ENCODE measurements at places on chromosomes 4 and X.

GRCh38 chr4:81466841-81467671, 4.7 kb downstream of the RASGEF1B start:
- peak; percentile 33 for DNase-seq

GRCh38 chr4:98319021-98319420, 57.8 kb downstream of the RAP1GDS1 start:
- no peak for DNase-seq

GRCh38 chr4:123406872-123407271, 10.3 kb downstream of the SPRY1 start:
- DNase-seq: no peak

- DNase-seq: peak; percentile 30
These were observed 120.8 kb upstream of the PJA1 start for GRCh38 chrX:69285881-69286564.

- DNase-seq: no peak
These were observed 187.7 kb downstream of the ENOX2 start for GRCh38 chrX:130715299-130715698.

DNA sequence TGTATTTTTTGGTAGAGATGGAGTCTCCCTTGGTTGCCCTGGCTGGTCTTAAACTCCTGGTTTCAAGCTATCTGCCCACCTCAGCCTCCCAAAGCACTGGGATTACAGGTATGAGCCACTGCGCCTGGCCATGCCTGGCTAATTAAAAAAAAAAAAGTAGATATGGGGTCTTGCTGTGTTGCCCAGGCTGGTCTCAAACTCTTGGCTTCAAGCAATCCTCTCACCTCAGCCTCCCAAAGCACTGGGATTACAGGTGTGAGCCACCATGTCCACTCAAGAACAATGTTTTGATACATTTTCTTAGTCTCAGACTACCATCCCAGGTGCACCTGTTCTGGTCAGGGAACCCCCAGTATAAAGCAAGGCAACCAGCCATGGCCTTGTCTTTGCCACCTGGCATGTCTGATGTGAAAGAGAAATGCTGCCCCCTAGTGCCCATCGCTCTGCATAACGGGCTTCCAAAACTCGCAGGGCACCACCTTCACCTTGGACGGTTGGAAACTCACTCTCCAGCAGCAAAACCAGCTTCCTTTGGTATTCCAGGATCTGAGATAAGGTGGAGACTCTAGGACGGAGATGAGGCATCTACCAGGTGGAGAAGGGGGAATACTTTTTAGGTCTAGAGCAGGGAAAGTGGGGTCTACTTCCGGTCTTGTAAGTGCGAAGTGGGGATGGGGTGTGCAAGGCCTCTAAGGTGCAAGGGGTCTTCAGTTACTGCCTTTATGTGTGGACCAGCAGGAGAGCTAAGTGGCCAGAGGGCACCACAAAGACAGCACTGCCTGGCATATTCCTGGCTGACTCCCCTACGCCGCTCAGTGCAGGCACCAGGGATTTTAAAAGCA, 47.7 kb upstream of the AFAP1 start:
- peak; percentile 40 for DNase-seq

DNA sequence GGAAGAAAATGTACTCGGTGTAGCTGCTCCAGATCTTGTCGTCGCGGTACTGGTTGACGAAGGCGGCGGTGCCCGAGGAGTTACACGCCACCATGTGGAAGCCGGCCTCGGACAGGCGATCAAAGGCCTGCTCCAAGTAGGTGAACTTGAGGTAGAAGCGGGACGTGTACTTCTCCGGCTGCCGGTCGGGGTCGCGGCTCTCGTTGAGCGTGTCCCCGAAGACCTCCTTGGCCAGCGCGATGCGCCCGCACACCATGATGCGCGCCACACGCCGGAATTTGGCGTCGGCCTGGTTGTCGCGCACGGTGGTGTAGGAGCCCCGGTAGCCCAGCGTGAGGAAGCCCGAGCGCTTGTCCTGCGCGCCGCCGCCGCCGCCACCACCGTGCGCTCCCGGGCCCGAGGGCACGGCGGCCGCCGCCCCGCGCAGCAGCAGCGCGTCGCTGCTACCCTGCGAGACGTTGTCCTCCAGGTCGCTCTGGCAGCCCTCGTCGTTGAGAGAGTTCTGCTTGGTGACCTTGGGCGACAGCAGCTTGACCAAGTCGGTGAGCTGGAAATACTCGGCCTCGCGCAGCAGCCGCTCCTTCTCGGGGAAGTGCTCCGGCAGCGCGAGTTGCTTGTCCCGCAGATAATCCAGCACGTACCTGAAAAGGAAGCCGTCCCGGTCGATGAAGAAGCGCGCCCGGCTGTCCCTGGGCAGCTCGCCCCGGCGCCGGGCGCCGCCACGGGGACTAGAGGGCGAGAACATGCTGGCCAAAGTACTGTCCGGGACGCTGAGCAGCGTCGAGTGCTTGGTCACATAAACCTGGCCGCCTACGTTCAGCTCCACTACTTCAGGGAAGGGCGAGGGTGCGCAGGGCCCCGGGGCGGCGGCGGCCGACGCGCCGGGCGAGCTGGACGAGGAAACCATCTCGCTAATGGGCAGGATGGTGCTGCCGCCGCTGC, 775 bp downstream of the KCTD8 start:
- DNase-seq: no peak

GRCh38 chrX:118383120-118383519, 37.2 kb downstream of the WDR44 start:
- no peak for DNase-seq

DNA sequence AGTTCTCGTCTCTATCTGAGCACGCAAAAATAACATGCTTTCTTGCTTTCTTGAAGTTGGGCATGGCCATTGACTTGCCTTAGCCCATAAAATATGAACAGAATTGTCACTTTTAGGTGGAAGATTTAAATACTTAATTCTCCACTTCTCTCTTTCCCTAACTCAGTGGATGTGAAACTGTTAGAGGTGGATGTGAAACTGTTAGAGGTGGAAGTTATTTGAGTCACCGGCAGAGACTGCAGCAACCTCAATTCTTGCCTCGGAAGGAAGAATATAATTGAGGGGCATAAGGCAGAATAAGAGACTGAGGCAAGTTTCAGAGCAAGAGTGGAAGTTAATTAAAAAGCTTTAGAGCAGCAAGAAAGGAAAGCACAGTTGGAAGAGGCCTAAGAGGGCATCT, 2.8 kb upstream of the PARM1 start:
- no peak for DNase-seq

- DNase-seq: no peak
These were observed 45.2 kb upstream of the TRIM2 start for GRCh38 chr4:153159016-153159415.

GRCh38 chr4:108135549-108136209, 33.1 kb downstream of the LEF1 start:
- DNase-seq: no peak

- DNase-seq: no peak
These were observed 43.7 kb upstream of the FAM9C start for GRCh38 chrX:13088156-13088487.

DNA sequence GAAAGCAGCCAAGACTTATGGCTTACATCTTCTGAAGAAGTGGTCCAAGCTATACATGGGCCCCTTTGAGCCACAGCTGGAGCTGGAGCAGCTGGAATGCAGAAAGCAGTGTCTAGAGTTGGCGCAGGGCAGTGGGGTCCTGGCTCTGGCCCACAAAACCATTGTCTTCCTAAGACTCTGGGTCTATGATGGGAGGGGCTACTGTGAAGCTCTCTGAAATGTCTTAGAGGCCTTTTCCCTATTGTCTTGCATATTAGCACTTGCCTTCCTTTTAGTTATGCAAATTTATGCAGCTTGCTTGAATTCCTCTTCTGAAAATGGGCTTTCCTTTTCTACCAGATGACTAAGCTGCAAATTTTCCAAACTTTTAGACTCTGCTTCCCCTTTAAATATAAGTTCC, 15.3 kb downstream of the NPY1R start:
- DNase-seq: no peak

DNA sequence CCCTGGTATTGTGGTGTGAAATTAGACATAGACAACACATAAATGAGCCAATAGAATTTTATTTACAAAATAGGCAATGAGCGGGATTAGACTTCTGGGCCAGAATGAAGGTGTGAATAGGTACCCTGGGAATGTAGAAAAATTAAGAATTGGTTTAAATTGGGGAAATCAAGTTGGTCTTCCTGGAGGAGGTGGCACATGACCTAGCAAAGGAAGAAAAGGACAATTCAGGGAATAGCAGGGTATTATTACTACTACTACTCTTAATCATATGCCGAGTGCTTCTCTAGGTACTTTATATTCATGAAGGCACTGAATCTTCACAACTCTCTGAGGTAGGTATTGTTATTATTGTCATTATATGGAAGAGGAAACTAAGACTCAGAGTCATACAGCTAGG, 202.1 kb downstream of the LHFPL1 start:
- no peak for DNase-seq

GRCh38 chr4:38184404-38184803, 224.2 kb downstream of the PTTG2 start:
- DNase-seq: no peak

DNA sequence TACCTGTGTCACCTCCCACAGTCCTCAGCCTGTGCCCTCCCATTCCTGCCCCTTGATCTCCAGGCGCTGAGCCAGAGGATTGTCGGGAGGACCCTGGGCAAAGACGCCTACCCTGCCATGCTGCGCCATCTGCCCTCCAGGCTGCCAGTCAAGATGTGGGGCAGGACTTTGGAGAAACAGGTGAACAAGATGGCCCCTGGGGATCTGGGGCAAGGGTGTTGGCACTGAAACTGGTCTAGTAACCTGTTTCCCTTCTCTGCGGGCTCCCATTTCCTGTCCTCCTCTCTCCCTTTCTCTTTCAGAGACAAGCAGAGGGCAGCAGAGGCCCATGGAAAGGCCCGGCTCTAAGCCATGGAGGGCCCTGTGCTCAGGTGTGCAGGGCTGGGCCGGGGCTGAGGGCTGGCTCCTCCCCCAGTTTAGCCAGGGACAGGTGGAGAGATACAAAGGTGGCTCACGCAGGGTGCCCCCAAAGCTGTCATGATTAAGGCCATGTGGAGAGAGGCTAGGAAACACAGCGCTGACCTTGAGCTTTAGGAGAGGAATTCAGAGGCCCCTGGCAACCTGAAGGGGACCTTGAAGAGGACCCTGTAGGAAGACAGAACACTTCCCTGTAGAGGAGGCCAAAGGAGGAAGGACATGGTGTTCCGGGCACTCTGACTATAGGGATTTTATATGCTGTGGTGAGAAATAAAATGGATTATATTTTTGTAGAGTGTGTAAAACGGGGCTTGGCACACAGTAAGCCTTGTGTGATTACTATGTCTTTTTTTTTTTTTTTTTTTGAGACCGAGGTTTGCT, at the start of gene GLOD5:
Gene GLOD5 (plus strand): TSS at position 74 of the 798 bp plus-strand sequence. CDS start 44 bp downstream, at position 118.
- DNase-seq: no peak

DNA sequence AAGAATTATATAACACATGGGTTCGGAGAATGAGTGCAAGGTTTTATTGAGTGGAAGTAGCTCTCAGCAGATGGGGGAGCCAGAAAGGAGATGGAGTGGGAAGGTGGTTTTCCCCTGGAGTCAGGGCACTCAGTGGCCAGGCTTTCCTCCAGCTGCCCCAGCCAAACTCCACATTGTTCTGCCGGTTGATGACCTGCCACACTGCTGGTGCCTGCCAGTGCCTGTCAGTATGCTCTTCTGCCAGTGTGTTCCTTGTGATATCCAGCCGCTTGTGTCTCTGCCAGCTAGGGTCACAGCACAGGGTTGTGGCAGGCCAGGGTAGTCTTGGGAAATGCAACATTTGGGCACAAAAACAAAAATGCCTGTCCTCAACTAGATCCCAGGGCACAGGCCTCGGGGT, 604.8 kb upstream of the TECRL start:
- DNase-seq: no peak

GRCh38 chrX:55754861-55755294, 37.3 kb downstream of the RRAGB start:
- no peak for DNase-seq

- DNase-seq: no peak
These were observed 140.3 kb upstream of the CXCL13 start for GRCh38 chr4:77465271-77465670.

- no peak for DNase-seq
These were observed 158.3 kb downstream of the AFAP1 start for GRCh38 chr4:7781366-7781765.

DNA sequence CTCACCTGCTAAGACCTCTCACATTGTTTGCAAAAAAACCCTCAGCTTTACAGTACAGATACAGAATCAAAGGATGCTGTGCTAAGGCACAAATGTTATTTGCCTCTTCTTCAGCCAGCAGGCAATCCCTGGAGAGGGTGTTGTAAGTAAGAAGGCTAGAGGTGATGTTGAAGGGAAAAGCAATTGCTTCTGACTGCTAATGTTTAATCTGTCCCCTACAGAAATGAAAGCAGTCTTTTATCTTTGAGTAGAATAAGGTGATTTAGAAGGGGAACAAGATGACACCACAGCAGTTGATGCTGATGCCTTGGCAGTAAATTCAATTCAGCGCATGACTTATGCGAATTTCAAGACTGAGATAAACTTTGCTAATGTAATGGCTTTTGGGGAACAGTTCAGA, 1064.8 kb upstream of the IGFBP7 start:
- no peak for DNase-seq

DNA sequence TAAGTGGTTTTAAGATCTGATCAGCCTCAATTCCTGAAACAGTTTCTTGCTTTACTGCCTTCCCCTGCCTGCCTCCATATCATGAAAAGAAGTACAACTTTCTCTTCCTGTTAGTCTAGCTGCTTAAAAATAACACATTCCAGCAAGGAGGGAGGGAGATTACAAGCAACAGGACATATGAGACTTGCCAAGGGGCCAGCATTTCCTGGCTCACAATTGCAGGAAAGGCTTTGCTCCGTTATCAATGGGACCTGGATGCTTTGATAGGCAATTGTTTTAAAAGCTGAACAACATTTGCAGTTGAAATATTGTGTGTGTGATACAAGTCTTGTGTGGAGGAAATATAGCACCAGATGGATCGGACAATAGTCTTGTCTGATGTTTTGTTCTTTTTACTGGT, 425.0 kb downstream of the FAT4 start:
- no peak for DNase-seq

GRCh38 chrX:13892856-13893255, 76.0 kb upstream of the GPM6B start:
- no peak for DNase-seq

GRCh38 chr4:89382439-89382838, 74.8 kb upstream of the GPRIN3 start:
- DNase-seq: no peak

DNA sequence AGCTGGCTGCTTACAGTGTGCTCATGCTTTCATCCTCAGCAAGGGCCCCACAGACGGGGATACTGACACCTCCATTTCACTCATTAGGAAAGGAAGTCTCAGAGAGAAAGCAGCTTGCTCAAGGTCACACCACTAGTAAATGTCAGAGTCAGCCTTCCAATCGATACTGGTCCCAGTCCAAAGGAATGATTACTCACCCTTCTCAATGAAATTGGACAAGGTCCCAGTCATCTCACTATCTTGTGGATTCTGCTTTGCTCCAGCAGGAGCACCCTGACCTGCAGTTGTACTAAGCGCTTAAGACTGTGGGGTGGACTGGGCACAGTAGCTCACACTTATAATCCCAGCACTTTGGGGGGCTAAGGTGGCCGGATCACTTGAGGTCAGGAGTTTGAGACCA, 132.2 kb upstream of the SLC34A2 start:
- no peak for DNase-seq

DNA sequence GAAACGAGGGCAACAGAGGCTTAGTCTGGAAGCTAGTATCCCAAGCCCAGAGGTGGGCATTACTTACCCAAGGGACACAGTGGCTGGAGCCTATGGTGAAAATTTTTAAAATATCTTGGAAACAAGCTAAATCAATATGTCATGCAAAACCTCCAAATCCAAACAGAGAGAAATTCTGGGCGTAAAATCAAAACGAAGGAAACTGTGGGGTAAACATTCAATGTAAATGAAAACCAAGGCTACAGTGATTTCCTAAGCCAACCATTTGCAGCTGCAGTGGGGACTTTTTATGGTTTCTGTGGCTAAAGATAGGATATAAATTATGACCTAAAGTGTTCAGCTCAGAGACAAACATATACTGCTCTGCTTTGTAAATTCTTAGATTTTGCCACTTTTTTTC, 507.7 kb upstream of the DIAPH2 start:
- DNase-seq: no peak
